Lung (tissue), 17 donors: ENCODE measurements at places on chromosomes 4 and X. TPM values are rescaled to one million over a fixed set of nuclear protein-coding genes. Genes with fewer than 3 reads are reported as not detected.

GRCh38 chr4:136400829-136401228 lies 1131.5 kb downstream of the PCDH18 start:
- no peak for DNase-seq

- no peak for DNase-seq
Measured at GRCh38 chr4:154294652-154295350, 196.8 kb downstream of the DCHS2 start.

- DNase-seq, result no peak
Measured at GRCh38 chrX:131083510-131084142, 25.5 kb downstream of the ARHGAP36 start.

DNA sequence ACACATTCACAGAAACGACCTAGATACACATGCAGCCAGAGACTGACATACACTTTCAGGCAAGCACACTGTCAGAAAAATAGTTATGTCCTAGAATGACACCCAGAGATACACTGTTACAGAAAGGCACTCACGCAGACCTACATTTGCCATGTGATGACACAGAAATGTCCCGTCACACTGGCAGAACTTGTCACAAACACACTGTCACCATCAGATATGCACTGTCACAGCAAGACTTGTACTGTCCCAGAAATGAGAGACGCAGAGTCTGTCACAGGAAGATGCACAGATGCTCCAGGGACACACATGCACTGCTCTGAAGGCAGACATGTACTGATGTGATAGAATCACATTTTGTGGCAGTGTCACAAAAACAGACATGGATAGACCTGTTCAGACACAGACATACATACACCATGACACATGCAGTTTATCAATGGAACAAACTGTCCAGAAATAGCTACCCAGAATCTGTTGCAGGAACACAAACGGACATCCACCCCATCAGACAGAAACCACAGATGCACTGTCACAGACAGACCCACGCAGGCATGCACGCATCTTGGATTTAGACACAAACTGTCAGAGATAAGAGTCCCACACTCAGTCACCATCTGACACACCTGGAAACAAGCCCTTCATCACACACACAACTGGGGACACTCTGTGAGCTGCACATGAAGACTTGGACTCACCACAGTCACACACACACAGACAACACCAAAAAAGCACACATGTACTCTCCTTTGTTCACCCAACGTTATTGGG lies 1.3 kb upstream of the PIM2 start:
- no peak for DNase-seq

Gene GATA1
- 0.43 TPM for total RNA-seq

GRCh38 chr4:13988353-13989305 lies 361.1 kb upstream of the BOD1L1 start:
- no peak for DNase-seq

GRCh38 chr4:80154545-80154933 lies 42.8 kb upstream of the PRDM8 start:
- DNase-seq, result no peak

Gene NSUN7
- 15.4 TPM for total RNA-seq

DNA sequence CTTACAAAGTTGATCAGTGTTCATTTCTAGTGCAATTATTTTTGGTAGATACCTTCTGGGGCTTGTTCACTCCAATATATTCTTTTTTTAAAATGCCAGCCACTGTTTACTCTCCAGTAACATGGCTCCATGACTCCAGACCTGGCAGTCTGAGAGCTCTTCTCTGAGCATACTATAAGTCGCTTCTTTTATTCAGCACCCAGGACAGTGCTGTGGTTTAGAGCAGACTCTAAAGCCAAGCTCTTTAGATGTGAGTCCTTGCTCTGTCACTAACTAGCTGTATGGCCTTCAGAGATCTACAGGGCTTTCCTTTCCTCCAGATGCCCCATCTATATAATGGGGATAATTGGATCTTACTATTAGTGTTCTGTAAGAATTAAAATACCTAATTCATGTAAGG lies 200.2 kb upstream of the FAM241A start:
- no peak for DNase-seq

DNA sequence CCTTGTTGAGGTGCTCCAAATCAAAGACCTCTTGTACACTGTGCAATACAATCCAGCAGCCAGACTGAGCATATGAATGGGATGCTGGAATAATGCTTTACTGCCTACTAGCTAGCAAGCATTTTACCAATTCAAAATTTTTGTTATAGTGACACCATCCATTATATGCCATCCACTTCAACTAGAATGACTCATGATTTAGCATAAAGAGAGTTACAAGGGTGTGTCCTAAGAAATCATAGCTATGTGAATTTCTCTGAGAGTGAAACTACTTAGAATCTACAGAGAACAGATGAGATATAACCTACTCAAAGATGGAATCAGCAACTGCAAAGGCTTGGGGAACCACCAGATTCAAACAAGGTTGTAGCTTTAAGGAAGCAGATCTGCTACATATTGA lies 221.9 kb downstream of the LHFPL1 start:
- no peak for DNase-seq

DNA sequence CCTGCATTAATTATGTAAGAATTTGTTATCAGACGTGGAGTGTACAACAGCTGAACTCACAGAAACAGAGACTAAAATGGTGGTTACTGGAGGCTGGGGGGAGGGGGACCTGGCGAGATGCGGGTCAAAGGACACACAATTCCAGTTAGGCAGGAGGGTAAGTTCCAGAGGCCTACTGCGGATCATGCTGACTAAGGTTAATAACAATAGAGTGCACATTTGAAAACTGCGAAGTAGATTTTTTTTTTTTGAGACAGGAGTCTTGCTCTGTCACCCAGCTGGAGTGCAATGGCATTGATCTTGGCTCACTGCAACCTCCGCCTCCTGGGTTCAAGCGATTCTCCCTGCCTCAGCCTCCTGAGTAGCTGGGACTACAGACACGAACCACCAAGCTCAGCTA lies 7.6 kb downstream of the AGA start:
- no peak for DNase-seq
